NCI-H187 (cell line): ENCODE measurements at places on chromosomes 6 and 20.

DNA sequence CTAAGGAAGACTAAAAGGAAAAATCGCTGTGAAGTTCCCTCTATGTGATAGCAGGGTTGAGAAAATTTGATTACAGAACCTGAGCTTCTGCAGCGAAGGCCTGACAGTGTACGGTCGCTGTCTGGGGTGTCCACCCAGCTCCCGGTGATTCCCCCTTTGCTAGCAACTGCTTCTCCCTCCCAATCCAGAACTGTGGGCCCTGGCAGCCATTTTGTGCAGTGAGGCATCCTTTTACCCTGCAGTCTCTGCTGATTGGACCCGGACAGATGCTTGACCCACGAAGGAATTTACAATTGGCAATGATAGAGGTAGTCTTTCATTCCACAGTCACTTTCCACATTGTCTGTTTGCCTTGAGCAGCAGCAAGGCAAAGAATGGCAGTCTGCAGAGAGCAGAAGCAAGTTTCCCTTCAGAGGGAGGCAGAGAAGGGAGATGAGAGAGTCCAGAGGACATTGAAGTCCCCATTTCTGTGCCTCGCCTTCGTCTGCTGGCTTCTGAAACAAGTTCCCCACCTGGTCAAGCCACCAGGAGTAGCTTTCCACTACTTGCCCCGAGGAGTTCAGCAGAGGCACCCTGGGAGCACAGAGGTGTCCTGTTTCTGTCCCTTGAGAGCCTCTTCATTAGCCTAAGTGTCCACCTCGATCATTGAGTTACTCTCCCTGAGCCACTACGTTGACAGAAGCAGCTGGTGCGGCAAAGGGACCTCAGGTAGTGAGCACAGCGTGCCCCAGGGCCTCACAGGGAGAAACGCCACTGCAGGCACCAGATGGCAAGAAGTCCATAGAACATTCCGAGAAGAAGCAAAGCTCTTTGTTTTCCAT lies 370.3 kb downstream of the NRN1 start:
- DNase-seq = no peak

- DNase-seq = no peak
These were observed 146.4 kb upstream of the ARID1B start for GRCh38 chr6:156630613-156631302.

DNA sequence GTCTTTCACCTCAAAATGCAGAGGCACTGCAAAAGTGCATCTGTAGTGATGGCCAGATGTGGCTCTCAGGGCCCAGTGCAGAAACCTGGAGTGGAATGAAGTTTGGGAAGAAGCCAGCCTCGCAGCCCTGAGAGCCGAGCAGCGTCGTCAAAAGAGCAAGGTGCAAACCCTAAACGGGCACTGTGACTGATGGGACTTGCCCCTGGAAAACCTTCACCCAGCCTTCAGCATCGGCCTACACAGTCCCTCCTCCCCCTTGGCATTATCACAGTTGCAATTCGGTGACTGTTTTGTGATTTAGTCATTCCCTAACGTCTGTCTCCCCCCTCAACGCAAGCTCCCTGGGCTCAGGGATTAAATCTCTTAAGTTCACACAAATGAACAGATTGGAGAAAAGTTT lies 38.6 kb downstream of the TAF4 start:
- no peak for DNase-seq

DNA sequence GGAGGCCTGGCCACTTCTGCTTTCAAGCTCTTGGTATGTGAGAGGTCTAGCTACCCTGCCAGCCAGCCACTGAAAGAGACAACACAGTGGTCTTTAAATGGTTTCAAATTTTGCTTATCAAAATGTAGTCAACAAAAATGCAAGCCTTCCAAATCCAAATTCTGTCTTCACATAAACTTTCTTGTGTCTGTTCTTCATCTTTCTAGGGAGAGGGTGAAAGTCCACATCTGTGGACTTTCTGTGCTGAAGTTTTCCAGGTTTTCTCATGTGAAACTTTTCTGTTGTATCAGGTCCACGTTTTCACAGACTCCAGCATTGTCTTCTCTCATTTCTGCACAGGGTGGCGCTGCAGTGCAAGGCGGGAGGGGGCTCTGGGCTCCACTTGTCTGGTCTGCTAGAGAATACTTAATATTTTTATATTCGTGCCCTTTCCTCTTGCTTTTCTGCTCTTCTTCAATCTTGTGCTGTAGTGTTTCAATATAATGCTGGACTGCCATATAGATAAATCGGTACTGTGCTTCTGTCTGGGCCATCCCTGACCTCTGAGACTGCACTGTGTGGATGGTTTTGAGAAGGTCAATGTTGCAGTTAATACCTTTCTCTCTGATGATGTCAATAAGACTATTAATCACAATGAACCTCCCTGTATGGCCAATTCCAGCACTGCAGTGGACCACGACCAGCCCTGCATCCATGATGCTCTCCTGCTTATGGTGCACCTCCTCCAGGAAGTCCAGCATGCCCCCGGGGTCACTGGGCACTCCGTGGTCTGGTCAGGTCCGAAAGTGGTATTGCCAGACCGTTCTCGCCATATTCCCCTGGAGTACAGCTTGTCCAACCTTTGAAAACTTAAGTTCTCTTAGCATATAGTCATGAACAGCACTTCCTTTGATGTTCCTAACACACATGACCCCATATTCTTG lies 161.6 kb upstream of the TNFAIP3 start:
- DNase-seq = no peak

DNA sequence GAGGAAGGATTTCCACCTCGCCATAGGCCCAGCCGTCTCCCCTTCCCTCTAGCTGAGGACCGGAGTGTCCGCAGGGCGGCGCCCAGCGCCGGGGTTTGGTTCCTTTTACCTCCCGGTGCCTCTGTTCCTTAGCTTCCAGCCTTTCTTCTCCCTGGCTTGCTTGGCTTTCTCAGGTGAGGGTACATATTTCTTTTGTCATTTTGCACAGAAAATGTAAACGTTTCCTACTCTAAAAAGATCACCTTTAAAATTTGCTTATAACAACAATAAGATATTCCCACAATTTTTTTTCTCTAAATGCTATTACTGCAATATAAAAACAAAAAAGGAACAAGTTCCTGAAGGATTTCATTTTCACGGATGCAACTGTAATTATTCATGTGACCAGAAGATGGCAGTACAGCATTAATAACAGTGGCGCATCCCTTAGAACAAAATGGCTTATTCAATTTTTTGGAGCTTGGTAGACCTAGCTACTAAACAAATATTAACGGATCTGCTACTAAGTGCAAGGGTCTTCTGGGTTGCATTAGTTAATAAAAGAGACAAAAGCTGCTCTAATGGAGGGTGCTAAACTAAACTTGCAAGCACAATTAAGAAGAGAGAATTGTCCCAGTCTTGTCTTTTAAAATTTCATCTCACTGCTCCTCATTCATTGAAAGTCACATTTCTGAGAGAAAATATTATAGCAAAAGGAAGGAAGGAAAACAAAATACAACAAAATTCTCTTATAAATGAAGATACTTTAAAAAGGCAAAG lies 172.9 kb downstream of the ADGRG6 start:
- no peak for DNase-seq

GRCh38 chr6:42387336-42387735 lies 64.4 kb downstream of the TRERF1 start:
- no peak for DNase-seq

DNA sequence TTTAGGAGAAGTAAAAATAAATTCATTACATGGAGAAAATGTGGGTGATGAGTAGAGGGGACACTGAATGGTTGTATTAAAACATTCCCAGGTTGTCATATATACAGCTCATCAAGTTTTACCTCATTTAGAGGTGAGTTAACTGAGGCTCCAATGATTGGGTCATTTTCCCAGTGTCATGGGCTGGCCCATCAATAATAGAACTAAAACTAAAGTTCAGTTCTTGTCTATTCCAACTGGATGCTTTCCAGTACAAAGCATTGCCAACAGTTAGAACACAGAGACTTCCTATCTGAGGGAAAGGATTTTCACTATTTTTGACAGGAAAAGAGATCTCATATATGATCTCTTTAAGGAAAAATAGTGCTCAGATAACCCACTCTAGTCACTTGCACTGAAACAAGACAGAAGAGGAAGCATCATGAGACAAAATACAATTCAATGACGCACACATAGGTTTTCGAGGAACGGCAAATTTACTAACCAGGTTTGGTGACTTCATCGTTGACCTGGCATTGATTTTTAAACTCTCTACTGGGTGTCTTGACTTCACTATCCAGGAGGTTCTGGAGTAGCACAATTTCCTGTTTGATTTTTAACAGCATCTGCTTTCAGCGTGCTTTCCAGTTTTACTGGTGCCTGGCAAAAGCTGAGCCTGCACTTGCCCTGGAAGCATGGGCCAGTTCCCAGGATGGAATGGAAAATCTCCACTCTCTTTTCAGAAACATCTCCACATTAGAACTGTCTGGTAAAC lies 195.5 kb upstream of the FBXL4 start:
- no peak for DNase-seq

GRCh38 chr6:43081043-43081442 lies 4.9 kb downstream of the PTK7 start:
- DNase-seq = no peak

DNA sequence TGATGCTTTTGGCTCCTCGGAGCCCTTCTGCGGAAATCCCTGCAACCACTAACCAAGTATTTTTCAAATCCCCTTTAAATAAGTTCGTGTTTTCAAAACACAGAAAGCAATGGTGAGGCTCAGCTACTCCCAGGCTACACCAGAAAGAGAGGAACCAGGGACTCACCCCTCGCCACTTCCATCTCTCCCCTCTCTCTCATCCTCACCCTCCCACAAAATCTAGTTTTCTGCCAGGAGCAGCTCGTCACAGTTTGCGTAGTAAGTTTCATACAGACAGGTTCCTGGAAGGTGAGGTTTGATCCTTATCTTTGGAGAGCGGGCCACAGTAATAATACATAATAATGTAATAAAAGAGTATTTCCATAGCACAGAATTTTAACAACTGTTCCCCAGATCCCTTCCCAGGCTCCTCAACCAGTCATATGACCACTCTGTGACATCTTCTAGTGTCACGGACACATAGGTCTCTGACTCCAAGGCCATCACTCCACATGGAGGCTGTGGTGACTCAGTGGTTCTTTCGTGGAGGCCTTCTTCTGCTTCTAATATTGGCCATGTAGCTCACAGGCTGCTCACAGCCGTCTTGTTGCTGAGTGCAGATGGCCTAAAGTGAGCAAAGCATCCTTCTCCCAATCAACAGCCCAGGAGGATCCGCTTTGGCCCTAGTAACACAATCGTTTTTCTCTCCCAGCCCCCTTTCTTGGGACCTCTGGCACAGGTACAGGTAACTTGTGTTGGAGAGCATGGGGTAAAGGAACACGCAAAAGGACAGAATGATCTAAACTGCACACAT lies 295.7 kb downstream of the CDC5L start:
- no peak for DNase-seq

DNA sequence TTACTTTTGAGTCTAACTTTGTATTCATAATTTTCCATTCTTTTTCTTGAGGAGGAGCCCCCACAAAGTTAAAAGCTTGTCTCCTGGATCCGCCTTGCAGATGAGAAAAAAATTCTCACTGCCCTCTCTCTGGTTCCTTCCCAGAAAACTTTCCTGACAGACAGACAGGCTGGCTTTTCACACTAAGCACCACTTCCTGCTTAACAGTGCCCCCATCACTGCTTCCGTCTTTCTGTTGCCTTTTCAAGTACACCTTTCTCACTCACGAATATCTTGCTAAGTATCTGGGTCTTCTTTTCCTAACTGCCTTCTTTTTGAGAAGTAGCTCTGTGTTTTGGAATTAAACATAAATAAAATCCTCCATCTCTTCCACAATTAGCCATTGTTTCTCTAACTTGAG lies 19.8 kb upstream of the LMBRD1 start:
- DNase-seq = no peak

GRCh38 chr6:125586074-125586473 lies 163.4 kb upstream of the HEY2 start:
- no peak for DNase-seq

- DNase-seq = no peak
These were observed 139.6 kb downstream of the ZMYND8 start for GRCh38 chr20:47216819-47217410.

DNA sequence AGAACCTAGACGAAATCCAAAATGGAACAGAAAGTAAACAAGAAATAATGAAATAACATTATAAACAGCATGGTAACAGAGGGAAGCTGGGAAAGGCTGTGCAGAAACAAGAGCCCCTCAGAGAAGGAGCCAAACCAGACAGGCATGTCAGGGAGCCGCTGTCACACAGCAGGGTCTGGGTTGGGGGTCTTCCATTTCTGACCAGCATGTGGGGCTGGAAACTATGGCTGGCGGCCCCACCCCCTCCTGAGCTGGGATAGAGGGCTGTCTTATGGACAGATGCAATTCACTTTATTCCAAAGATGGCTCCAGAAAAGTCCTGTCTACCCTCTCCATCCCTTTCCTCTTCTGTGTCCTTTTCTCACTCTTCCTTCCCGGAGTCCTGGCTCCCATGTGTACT lies 27.3 kb downstream of the C6orf89 start:
- no peak for DNase-seq

DNA sequence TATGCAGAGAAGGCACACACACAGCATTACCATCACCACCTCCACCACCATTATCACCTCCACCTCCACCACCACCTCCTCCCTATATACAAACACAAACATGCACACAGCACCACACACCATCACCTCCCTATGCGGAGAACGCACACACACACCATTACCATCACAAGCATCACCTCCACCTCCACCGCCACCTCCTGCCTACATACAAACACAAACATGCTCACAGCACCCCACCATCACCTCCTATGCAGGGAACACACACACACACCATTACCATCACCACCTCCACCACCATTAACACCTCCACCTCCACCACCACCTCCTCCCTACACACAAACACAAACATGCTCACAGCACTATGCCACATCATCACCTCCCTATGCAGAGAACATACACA lies 236.5 kb upstream of the AFDN start:
- DNase-seq = no peak

- no peak for DNase-seq
These were observed 496.7 kb downstream of the BMP2 start for GRCh38 chr20:7264137-7264536.

DNA sequence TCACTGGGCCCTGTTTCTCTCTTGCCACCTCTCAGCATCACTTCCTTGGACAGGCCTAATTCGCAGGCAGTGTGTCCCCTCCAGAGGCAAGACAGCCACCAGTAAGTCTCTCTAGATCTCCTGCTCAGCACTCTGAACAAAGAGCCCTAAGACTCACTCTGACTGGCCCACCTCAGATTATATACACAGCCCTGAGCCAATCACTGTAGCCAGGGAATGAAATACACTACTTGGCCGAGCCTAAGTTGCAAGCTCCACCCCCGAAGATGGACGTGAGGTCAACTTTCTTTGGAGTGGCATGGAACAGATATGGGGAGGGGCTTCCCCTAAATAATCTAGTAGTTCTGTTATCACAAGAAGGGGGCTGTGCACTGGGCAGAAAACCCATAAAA lies 4.1 kb downstream of the BPI start:
- DNase-seq = no peak

DNA sequence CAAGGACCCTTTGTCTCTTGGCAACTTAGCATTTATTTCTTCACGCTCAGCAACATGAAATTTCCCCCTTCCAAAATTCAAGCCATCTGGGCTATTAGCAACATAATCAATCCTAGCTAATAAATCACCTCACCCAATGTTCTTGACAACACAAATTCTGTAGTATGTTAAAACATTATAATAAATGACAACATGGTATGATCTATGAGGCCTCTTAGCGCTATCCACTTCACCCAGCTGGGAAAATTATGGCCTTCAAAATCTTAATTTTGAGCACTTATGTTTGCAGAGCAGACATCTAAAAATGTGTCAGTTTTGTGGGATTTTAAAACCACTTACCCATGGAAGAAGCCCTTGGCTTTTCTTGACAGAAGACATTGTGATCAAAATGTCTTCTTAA lies 181.9 kb downstream of the HDGFL1 start:
- DNase-seq = no peak

- no peak for DNase-seq
These were observed 56.3 kb upstream of the PRL start for GRCh38 chr6:22353101-22353500.
